Spinal cord (tissue), 10 donors: ENCODE measurements at places on chromosomes 16 and 17.

- H3K36me3 ChIP-seq: peaks cover 2% of the 10 kb centered on the region
- peaks cover 46% of the 10 kb centered on the region for H3K27me3 ChIP-seq
- peak; percentile 46 for DNase-seq
- no peak overlapping the region for H3K27ac ChIP-seq
These were observed 1.4 kb downstream of the PYDC1 start for GRCh38 chr16:31215287-31216162.

DNA sequence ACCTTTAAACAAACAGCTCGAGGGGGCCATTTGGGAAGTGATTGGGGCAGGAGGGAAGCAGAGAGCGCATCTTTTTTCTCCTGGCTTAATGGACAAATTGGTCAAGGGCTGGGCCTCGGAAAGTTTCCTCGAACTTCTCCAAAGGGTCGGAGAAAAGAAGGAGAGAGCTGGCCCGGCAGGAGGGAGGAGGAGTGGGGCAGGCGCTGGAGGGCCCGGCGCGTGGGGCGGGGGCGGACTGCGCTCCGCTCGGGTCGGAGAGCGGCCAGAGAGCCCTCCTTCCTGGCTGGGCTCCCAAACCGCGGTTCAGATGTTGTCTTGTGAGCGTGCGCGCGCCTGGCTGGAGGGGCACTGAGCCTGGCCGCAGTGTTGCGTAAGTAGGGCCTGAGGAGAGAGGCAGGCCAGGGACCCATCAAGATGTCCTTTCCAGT lies 1.2 kb downstream of the MMP2 start:
- H3K27me3 ChIP-seq: peaks cover 15% of the 10 kb centered on the region
- H3K36me3 ChIP-seq: peaks cover 12% of the 10 kb centered on the region
- peaks cover 29% of the 10 kb centered on the region for H3K4me1 ChIP-seq
- peak overlapping the region; percentile 62 for H3K4me3 ChIP-seq
- peak; percentile 88 for DNase-seq

GRCh38 chr17:74296548-74296936 lies 22.5 kb downstream of the DNAI2 start:
- no peak overlapping the region for H3K4me3 ChIP-seq
- H3K4me1 ChIP-seq: peaks cover 18% of the 10 kb centered on the region
- H3K27ac ChIP-seq: peak overlapping the region; percentile 37
- peak; percentile 62 for DNase-seq

GRCh38 chr17:72030067-72030899 lies 90.5 kb upstream of the SOX9 start:
- H3K27me3 ChIP-seq: no peaks in the 10 kb centered on the region
- peaks cover 10% of the 10 kb centered on the region for H3K4me1 ChIP-seq
- H3K27ac ChIP-seq: peak overlapping the region; percentile 63
- no peak for DNase-seq
- H3K36me3 ChIP-seq: no peaks in the 10 kb centered on the region

DNA sequence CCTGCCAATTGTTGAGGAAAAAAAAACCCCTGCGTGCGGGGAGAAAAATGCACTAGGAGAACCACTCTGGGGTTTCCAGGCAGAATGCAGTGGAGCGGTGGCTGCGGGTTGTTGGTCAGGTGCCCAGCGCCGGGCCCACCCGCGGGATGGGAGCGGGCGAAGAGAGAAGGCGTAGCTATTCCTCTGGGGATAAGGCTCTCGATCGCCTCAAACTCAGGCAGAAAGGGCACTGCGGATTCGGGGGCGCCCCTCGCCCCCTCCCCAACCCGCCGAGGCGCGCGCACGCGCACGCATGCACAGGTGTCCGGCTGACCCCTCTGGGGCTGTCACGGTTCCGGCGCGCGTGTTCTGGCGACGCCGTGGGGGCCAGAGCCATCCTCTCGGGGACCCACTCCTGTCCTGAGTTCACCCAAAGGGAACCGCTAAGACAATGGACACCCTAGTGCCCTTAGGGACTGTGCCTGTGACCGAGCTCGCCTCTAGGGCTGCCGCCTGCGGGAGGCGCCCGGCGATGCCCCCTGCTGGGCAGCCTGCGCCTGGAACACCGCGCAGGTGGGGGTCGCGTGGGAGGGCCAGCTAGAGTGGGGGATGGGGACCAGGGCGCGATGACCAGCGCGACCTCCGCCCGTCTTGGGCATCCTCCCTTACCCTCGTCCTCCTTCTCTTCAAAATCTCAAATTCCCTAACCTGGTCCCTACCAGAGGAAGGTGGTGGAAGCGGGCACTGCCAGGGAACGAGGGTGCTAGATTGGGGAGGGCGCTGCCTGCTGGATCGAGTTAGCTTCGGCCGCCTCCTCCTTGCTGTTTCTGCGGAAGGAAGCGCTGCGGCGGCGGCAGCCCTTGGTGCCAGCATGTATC lies 14.4 kb upstream of the CBX8 start:
- no peak overlapping the region for H3K27ac ChIP-seq
- H3K4me1 ChIP-seq: peaks cover 56% of the 10 kb centered on the region
- DNase-seq: peak; percentile 79

DNA sequence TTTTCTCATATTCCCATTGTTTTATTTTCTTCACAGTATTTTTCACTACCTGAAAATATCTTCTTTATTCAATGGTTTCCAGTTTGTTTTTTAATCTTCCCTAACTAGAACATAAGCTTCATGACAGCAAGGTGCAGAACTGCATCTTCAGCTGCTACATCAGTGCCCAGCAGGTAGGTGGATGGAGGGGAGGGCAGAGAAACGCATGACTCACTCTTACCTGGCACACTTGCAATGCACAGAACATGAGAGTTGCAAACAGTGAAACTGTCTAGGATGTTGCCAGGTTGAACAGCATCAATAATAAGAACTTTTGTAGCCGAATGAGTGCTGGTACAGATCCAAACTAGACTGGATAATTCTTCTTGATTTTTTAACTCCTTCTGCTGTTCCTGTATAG lies 127.1 kb downstream of the SPAG9 start:
- no peaks in the 10 kb centered on the region for H3K27me3 ChIP-seq
- H3K4me3 ChIP-seq: no peak overlapping the region
- H3K4me1 ChIP-seq: no peaks in the 10 kb centered on the region
- H3K36me3 ChIP-seq: peaks cover 60% of the 10 kb centered on the region
- H3K27ac ChIP-seq: no peak overlapping the region

DNA sequence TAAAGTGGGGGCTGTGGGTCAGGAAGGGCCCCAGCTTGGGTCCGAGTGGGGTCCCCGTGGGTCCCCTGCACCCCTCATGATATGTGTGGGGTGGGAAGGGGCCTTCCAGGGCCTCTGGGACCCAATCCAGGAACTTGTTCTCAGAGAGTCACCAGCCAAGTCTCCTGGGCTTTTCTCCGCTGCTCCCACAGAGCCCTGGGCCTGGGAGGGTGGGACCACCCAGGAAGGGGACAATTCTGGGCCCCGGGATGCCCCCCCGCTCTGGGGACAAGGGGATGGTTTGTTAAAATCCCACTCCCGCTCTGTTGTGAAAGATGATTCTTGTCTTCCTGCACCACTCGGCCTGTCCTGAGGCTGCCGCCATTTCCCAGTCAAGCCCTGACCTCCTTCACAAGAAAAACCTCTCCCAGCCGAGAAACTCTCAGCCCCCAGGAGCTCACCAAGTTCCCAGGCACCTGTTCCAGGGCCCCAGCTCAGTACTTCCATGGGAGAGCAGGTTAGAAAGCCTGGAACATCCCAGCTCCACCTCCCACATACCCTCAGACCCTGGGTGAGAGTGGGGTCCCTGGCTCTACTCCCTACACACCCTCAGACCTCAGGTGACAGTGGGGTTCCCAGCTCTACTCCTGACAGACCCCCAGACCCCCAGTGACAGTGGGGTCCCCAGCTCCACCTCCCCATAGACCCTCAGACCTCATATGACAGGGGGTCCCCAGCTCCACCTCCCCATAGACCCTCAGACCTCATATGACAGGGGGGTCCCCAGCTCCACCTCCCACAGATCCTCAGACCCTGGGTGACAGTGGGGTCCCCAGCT lies 75.1 kb downstream of the METRNL start:
- H3K4me3 ChIP-seq: no peak overlapping the region
- no peaks in the 10 kb centered on the region for H3K27me3 ChIP-seq
- peaks cover 30% of the 10 kb centered on the region for H3K4me1 ChIP-seq
- H3K27ac ChIP-seq: no peak overlapping the region

- H3K4me1 ChIP-seq: no peaks in the 10 kb centered on the region
- H3K36me3 ChIP-seq: no peaks in the 10 kb centered on the region
- no peak for DNase-seq
- H3K27me3 ChIP-seq: no peaks in the 10 kb centered on the region
- no peak overlapping the region for H3K27ac ChIP-seq
These were observed 27.4 kb downstream of the MYH11 start for GRCh38 chr16:15829460-15829859.

GRCh38 chr16:72845322-72846020 lies 202.5 kb downstream of the ZFHX3 start:
- H3K4me3 ChIP-seq: no peak overlapping the region
- no peaks in the 10 kb centered on the region for H3K36me3 ChIP-seq
- peaks cover 50% of the 10 kb centered on the region for H3K4me1 ChIP-seq
- H3K27me3 ChIP-seq: peaks cover 5% of the 10 kb centered on the region
- H3K27ac ChIP-seq: no peak overlapping the region

- H3K36me3 ChIP-seq: no peaks in the 10 kb centered on the region
- no peak overlapping the region for H3K27ac ChIP-seq
- H3K4me3 ChIP-seq: no peak overlapping the region
These were observed 425.0 kb downstream of the CDH11 start for GRCh38 chr16:64696866-64697265.

DNA sequence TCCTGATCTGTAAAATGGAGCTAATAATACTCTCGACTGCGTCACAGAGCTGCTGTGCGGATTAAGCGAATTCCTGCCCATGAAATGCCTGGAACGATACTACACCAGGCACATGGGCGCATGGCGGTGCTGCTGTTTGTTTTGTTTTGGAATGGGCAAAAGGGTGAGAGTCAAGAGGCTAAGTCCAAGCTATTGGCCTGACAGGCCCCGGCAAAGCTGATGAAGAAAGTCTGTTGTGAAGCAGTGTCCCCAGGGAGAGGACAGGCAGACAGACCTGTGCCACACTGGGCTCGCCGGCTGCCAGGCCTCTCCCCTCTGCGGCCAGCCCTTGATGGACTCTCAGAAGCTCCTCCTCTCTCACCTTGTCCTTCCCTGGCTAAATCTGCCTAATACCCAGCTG lies 31.3 kb upstream of the RASD1 start:
- H3K4me1 ChIP-seq: peaks cover 28% of the 10 kb centered on the region
- DNase-seq: no peak
- no peak overlapping the region for H3K4me3 ChIP-seq
- H3K36me3 ChIP-seq: peaks cover 8% of the 10 kb centered on the region
- no peaks in the 10 kb centered on the region for H3K27me3 ChIP-seq

GRCh38 chr17:68176718-68177117 lies 71.1 kb upstream of the AMZ2 start:
- H3K4me1 ChIP-seq: no peaks in the 10 kb centered on the region
- DNase-seq: no peak
- H3K36me3 ChIP-seq: no peaks in the 10 kb centered on the region
- no peak overlapping the region for H3K27ac ChIP-seq

GRCh38 chr17:75115555-75115954 lies 5.8 kb downstream of the ARMC7 start:
- H3K4me3 ChIP-seq: no peak overlapping the region
- H3K4me1 ChIP-seq: peaks cover 25% of the 10 kb centered on the region
- peaks cover 38% of the 10 kb centered on the region for H3K36me3 ChIP-seq

GRCh38 chr16:84532291-84532724 lies 27.8 kb upstream of the MEAK7 start:
- no peaks in the 10 kb centered on the region for H3K27me3 ChIP-seq
- H3K36me3 ChIP-seq: no peaks in the 10 kb centered on the region
- no peak for DNase-seq
- H3K4me1 ChIP-seq: peaks cover 46% of the 10 kb centered on the region
- peak overlapping the region; percentile 88 for H3K27ac ChIP-seq
- no peak overlapping the region for H3K4me3 ChIP-seq

GRCh38 chr17:82961366-82962162 lies 117.8 kb upstream of the METRNL start:
- H3K4me1 ChIP-seq: peaks cover 11% of the 10 kb centered on the region
- no peak overlapping the region for H3K4me3 ChIP-seq
- H3K36me3 ChIP-seq: peaks cover 49% of the 10 kb centered on the region
- no peak for DNase-seq
- H3K27ac ChIP-seq: no peak overlapping the region

- H3K27ac ChIP-seq: no peak overlapping the region
- H3K4me1 ChIP-seq: no peaks in the 10 kb centered on the region
- no peak for DNase-seq
- peaks cover 38% of the 10 kb centered on the region for H3K36me3 ChIP-seq
- H3K4me3 ChIP-seq: no peak overlapping the region
- H3K27me3 ChIP-seq: no peaks in the 10 kb centered on the region
These were observed 13.1 kb upstream of the DUSP14 start for GRCh38 chr17:37476431-37477120.

GRCh38 chr16:57522960-57523359 lies 13.4 kb downstream of the CCDC102A start:
- H3K27ac ChIP-seq: no peak overlapping the region
- H3K4me3 ChIP-seq: no peak overlapping the region
- H3K4me1 ChIP-seq: no peaks in the 10 kb centered on the region
- no peak for DNase-seq
- H3K27me3 ChIP-seq: no peaks in the 10 kb centered on the region

DNA sequence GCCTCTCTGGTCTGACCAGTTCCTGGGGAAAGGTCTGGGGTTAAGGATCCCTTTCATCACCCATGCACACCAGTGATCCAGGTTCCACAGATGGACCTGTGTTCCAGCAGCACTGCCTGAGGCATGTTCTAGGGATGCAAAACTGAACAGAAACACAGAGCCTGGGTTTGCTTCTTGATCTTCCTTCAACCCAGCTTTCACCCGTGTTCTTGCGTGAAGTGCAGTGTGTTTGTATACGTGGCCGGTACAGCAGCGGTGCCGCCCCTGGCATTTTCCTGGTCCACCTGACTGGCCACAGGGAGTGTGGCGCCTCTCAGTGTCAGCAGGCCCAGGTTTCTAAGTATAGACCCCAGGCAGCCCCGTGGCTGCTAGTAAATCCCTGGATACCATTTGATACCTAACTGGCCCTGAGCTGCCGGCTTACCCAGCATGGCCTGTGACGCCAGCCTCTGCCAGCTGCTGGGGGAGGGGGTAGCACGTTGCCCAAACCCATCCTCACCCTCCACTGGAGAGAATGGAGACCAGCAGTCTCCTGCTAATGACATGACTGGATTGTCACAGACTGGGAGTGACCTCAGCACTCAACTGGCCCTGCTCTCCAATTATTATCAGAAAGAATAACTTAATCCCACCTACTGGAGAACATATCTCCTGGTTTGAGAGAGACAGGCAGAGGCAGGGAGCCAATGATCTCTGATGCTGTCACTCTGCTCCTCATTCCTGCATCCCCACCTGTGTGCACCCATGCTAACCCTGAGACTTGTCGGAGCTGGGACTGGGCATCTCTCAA lies 59.2 kb upstream of the LGALS9 start:
- H3K4me3 ChIP-seq: no peak overlapping the region
- no peak overlapping the region for H3K27ac ChIP-seq
- no peaks in the 10 kb centered on the region for H3K27me3 ChIP-seq
- H3K4me1 ChIP-seq: peaks cover 21% of the 10 kb centered on the region
